ENCODE measurements at places on chromosomes 2 and 18.

GRCh38 chr2:124121106-124121505 is 96.0 kb downstream of the CNTNAP5 start:
- DNase-seq, result no peak

DNA sequence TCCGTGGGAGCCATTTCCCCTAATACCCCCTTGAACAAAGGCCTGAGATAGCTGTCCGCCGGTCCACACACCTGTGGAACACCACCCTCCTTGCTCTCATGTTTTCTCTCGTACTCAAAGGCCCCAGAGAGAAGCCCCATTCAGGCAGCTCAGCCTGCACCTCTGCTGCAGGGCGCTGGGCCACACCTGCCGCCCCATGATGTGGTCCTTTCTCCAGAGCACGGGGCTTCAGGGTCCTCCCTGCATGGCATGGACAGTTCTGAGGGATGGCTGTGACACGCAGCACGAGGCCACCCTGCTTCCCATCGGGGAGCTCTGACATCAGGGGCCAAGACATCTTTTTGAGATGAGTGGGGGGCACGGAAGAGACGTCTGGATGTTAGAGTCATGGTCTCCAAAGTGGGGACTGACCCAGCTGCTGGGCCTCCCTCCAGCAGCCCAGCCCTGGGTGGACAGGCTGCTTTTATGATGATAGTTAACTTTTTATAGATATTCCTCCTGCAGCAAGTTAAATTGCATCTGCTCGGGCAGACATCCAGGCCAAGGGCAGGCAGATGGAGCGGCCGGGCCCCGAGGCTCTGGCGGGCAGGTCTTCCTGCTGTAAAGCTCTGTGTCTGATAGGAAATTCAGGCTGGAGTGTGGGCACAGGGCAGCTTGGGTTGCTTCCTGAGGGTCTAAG is 56.7 kb downstream of the SDC1 start:
- no peak for DNase-seq

GRCh38 chr2:88265352-88266303 is 95.5 kb downstream of the THNSL2 start:
- no peak for DNase-seq

GRCh38 chr2:222561151-222561550 is 94.7 kb downstream of the FARSB start:
- DNase-seq, result no peak
